Hematopoietic multipotent progenitor cell treated with erythropoietin and hydrocortisone succinate and interleukin-3 and kit ligand, for 8 days (in vitro differentiated cells): ENCODE measurements at places on chromosomes 7 and 10.

- no peak for DNase-seq
Measured at GRCh38 chr10:118808601-118809356, 54.0 kb upstream of the CACUL1 start.

DNA sequence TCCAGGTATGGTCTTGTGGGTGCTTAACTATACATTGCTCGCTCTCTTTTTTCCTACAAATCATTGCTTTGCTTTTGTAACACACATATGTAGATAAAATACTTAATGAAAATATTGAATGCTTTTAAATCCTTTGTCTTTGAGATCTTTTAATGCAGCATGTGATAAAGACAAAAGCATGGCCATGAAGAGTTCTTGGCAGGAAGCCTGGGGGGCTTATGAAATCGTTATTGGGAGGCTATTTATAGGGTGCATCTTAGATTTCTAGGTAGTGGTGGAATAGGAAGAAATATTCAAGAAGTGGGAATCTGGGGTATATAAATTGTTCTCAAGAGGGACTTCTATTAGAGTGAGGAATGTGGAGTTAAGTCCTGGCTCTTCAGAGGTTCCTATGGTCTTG lies 21.9 kb downstream of the UBE2D1 start:
- no peak for DNase-seq

GRCh38 chr7:133436014-133436428 lies 183.1 kb downstream of the EXOC4 start:
- no peak for DNase-seq

- DNase-seq, result peak; percentile 57
Measured at GRCh38 chr10:6091630-6092029, 2.8 kb downstream of the RBM17 start.

DNA sequence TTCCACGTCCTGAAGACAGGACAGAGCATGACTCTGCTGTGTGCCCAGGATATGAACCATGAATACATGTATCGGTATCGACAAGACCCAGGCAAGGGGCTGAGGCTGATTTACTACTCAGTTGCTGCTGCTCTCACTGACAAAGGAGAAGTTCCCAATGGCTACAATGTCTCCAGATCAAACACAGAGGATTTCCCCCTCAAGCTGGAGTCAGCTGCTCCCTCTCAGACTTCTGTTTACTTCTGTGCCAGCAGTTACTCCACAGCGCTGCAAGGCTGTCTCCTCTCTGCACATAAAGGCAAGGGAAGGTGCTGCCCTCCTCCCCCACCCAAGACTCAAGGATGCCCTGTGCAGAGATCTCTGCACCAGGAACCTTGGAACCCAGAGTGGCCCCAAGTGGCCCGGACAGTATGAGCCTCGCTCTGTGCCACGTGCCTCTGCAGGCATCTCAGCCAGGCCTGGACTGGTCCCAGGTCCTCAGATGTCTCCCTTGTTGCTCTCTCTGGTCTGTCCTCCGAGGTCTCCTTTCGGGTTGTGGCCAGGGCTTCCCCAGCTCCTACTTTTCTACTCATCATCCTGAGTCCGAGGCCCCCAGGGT lies 230.3 kb upstream of the PRSS58 start:
- DNase-seq, result no peak

DNA sequence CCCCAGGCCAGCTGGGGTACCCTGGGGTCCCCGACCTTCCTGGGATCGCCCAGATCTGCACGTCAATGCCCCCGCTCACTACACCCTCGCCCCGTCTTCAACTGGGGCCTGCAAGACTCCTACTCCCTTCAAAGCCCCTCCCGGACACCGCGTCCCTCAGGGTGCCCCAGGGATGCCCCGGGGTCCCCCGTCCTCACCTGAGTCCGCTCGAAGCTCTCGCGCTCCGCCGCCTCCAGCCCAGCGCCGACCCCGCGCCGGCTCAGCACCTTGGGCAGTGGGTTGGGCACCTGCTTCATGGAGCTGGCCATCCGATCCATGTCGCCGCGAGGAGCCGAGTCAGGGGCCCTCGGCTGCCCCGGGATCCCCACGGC lies at the start of gene HIP1:
Gene HIP1, minus strand, starts transcription at position 338 of the 371 bp plus-strand sequence. Its CDS starts 21 bp downstream, at position 317.
- DNase-seq, result no peak

DNA sequence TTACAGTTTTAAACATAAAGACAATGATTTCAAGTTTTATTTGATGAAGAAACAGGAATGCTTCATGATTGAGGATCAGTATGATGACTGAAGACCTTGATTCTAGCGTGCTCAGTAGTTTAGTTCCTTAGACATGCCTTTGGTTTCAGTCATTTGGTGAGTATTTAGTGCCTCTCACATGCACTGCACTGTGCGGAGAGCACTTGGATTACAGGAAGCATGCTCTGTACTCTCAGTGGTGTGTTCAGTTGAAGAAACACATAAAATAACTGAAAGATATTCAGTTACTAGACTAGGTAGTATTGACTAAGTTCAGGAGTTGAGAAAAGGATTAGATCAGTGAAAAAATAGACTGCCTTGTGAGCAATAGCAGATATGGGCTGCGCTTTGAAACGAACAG lies 25.5 kb downstream of the RBM17 start:
- no peak for DNase-seq

DNA sequence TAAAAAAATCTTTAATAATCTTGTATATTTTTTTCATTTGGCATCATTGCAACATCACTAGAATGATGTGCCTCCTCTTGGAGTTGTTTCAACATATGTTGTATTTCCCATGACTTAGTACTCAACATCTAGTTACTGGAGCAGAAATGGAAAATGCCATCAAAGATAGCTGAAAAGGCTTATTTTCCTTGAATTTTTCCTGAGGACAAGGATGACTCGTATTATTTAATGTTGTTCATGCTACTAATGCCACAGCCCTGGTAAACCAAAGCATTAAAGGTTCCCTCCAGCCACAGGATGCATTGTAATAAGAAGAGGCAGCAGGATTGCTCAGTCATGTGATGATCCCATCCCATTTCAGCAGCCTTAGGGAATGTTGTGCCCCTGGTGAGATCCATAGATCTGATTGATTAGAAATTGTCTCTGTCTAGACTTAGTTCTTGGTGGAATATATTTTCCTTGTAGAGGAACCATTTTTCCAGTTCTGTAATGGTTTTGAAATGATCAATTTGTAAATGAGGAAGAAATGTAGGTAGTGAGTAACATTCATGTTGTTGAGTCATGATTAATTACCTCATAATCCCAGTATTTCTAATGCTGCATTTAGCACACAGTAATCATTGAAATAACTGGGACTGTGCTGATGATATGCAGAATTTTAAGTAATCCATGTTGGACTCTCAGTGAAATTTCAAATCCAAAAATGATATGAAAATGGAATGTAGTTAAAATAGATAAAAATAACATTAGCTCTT lies 91.3 kb upstream of the SMIM30 start:
- no peak for DNase-seq

GRCh38 chr10:116722736-116723427 lies 19.5 kb downstream of the HSPA12A start:
- no peak for DNase-seq

DNA sequence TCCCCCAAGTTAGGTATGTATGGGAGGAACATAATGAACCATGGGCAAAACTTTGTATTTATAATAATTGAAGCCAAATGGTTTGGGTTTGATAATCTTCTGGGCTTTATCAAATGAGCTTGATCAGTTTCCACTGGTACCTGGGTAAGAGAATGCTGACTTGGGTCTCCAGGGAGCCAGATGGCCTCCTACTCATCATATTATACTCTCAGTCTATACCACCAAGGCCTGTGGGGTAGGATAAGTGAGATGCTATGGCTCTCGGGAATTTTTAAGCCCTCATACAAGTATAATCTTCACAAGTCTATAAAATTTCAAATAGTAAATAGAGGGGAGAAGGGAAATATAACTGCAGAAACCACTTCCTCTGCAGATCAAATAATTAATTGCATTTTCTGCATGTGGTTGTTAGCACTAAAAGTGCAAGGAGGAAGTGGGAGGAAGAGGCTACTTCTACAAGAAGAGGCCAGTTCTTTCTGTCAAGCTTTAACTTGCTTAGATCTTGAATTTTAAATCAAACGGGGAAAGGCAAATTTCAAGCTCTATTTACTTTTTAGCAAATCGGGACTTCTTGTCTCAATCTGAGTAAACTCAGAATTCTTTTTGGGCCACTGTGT lies 349.0 kb downstream of the SORCS1 start:
- DNase-seq, result no peak

DNA sequence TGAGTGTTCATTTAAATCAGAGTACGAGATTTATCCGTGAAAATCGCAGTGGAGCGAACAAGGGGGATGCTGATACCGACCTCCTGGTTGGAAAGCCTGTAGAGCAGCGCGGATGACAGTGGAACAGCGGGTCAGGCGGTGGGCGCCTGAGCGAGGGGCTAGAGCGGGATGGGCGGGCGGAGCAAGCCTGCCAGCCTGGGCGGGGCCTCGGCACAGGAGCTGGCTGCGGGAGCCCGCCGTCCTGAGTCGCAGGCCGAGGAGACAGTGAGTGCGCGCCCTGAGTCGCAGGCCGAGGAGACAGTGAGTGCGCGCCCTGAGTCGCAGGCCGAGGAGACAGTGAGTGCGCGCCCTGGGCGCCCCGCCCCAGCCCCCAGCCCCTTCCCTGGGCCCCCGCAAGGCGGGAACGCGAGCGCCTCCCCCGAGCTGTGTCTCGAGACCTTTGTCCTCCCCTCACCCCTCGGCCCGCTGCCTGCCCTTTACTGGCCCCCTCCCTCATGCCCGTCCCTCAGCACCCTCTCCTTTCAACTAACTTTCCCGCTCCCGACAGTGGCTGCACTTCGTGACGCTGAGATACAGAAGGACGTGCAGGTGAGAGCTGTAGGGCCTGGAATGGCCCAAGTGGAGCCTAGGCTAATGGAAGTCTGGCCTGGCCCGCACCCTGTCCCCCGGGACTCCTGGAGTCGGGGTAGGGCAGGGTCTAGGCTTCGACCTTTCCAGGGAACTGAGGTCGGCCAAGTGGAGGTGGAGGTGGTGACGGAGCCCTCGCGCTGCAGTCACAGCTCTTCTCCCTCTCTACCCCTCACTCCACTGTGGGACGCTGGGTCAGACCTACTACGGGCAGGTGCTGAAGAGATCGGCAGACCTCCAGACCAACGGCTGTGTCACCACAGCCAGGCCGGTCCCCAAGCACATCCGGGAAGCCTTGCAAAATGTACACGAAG lies at the start of gene AS3MT:
Gene AS3MT, plus strand, starts transcription at position 213 of the 941 bp plus-strand sequence. Its CDS starts 123 bp downstream, at position 336.
- DNase-seq, result no peak

DNA sequence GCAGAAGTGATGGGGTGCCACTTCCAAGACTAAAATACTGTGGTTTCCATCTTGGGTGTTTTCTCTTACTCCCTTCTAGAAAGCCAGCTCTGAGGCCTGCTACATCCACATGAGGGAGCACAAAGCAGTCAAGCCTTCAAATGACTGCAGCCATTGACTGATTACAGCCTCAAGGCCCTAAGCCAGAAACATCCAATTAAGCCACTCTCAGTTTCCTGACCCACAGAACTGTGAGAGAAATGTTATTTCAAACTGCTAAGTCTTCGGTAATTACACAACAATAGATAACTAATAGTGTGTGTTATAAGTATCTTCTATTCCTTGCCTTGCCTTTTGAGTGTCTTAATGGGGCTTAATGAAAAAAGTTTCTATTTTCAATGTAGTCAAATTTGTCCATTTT lies 24.8 kb downstream of the BRAF start:
- DNase-seq, result no peak
